ENCODE measurements at places on chromosomes 3 and 15.

GRCh38 chr15:87609474-87609873 is 647.1 kb downstream of the NTRK3 start:
- DNase-seq, result peak; percentile 89

DNA sequence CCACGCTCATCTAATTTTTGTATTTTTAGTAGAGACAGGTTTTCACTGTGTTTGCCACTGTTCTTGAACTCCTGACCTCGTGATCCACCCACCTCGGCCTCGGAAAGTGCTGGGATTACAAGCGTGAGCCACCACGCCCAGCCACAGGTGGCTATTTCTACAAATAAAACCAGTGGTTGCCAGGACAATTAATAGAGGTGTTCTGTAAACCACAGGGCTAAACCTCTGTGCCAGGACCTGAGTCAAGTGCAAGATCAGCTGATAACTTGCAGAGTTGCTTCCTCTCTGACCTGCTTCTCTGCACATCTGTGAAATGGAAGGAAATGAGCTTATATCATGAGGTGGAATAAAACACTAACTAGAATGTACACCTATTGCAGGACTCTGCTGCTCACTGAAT is 72.8 kb downstream of the CD200R1L start:
- peak; percentile 79 for DNase-seq

GRCh38 chr3:71509066-71509465 is 74.5 kb downstream of the FOXP1 start:
- peak; percentile 20 for DNase-seq

- no peak for DNase-seq
Measured at GRCh38 chr15:48555241-48555881, 90.1 kb downstream of the FBN1 start.

- peak; percentile 44 for DNase-seq
Measured at GRCh38 chr3:193680220-193680619, 87.2 kb downstream of the OPA1 start.

GRCh38 chr15:63080634-63081250 is 38.2 kb downstream of the TPM1 start:
- no peak for DNase-seq

DNA sequence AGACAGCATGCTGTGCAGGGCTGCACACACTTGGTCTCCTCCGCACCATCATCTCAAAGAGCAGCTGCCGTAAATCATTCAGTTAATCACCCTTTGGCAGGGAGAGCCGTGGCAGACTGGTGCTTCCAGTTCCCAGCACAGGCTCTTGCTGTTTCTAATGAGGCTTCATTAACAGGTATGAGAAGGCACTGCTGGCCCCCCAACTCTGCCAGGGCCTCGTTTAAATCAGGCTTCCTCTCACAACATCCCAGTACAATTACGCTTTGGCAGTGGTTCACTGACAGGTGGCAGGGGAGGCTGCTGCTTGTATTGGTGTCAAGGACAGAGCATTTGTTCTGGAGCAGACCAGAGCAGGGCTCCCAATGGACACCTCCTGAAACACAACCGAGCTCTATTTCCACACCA is 77.1 kb downstream of the BFSP2 start:
- DNase-seq, result no peak

DNA sequence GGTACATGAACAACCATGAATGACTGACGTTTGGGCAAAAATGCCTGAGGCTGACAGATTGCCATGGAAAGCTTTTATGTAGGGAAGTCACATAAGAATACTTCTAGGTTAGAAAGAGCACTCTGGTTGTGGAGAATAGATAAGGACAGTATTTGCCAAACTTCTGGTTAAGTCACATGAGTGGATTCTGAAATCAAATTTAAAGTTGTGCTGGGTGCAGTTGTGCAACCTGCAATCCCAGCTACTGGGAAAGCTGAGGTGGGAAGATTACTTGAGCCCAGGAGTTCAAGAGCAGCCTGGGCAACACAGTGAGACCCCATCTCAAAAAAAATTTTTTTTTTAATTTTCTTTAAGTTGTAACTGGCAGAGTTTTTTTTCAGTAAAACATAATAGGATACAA is 7.2 kb upstream of the ZNF148 start:
- no peak for DNase-seq

DNA sequence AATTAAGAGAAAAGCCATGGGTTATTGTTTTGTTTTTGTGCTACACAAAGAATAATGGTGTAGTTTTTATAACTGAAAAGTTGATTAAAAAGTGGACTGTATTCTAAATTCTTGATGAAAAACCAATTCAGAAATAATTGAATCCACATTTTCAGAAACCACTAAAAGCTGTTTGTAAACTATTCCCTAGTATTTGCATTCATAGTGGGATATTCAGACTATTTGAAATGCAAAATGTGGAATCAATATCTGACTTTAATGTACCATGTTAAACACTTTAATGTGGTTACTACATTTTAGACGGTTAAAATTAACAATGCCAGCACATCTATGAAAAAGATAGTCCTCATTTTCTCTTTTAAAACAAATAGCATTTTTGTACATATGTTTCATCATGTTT is 104.6 kb downstream of the ZIC4 start:
- no peak for DNase-seq

GRCh38 chr15:31499236-31499952 is 172.8 kb downstream of the KLF13 start:
- no peak for DNase-seq

DNA sequence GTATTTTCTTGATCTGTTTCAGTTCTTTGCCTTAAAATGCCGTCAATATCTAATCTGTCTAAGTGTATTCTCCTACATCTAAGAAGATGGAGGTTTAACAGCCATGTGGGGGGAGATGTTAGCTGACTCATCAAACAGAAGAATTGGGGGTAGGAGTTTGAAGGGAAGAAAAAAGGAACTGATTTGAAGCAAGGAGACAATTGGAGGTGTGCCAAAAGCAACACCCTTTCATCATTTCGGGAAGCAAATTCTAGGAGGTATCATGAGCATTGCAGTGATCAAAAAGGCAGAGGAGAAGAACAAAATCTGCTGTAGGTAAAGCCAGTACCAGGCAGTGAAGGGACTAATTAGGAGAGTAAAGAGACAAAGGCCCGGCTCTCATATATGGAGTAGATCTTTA is 337.3 kb upstream of the TBC1D5 start:
- peak; percentile 38 for DNase-seq

GRCh38 chr3:115038817-115039216 is 108.3 kb downstream of the ZBTB20 start:
- peak; percentile 24 for DNase-seq

DNA sequence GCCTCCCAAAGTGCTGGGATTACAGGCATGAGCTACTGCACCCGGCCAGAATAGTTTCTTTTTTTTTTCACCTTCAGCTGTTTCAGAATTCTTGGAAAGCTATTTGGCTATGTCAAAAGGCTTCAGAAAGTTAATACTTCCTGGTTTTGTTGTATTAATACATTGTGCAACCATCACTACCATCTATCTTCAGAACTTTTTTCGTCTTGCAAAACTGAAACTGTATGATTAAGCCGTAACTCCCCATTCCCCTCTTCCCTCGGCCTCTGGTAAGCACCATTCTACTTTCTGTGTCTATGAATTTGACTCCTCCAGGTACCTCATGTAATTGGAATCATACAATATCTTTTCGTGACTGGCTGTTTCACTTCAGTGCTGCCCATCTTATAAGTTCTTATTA is 5.2 kb upstream of the NOX5 start:
- no peak for DNase-seq

GRCh38 chr3:195455789-195456188 is 13.0 kb upstream of the ACAP2 start:
- no peak for DNase-seq

DNA sequence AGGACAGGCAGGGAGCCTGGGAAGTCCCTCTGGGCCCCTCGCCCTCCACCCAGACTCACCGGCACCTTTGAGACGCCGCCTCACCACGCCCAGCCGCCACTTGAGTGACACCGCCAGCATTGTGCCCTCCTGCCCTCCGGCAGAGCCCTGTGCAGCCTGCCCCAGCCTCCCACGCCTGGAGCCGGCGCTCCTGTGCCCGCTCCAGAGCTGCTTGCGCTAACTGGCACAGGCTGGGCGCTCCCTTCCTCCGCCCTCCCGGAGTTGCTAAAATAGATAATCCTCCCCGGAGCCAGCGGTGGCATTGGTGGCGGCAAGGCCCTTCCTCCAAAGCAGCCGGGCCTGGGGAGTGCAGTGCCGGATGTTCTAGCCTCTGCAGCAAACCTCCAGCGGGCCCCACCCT is 15.7 kb upstream of the GRIP2 start:
- DNase-seq, result no peak

- no peak for DNase-seq
Measured at GRCh38 chr3:167901138-167901537, 165.6 kb downstream of the SERPINI1 start.

GRCh38 chr3:68234076-68234780 is 579.8 kb upstream of the SUCLG2 start:
- DNase-seq, result no peak

GRCh38 chr15:74826364-74826819 is at the start of gene CPLX3:
Gene CPLX3 (plus strand): TSS chr15:74826627. CDS start chr15:74826704, 77 bp downstream.
- no peak for DNase-seq

GRCh38 chr3:160159341-160159740 is 65.9 kb upstream of the C3orf80 start:
- DNase-seq, result no peak

GRCh38 chr3:166209701-166210100 is 372.5 kb upstream of the BCHE start:
- no peak for DNase-seq

GRCh38 chr15:58381697-58382096 is 50.1 kb upstream of the LIPC start:
- DNase-seq, result no peak

- DNase-seq, result no peak
Measured at GRCh38 chr15:68205558-68205944, 419 bp upstream of the CALML4 start.

GRCh38 chr15:94238539-94239118 is 7.3 kb downstream of the MCTP2 start:
- DNase-seq, result no peak

DNA sequence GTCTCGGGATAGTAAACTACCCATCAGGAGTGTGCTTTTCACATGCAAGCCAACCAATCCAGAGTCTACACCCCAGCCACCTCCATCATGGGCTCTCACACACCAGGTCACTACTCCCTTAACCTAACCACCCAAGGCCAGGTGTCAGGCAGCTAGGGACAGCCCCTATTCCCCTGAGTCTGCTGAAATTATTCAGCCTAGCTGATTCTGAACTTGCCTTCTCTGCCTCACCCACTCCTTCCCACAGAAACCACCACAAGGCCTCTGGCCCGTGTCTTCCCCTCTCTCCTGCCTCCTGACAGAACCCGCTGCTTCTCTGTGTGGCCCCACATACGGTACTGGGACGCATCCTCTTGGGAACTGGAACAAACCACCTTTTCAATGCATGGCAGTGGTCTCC is 82.1 kb downstream of the PCSK6 start:
- DNase-seq, result no peak

GRCh38 chr3:9869955-9870354 is 10.1 kb downstream of the CIDEC start:
- DNase-seq, result no peak

DNA sequence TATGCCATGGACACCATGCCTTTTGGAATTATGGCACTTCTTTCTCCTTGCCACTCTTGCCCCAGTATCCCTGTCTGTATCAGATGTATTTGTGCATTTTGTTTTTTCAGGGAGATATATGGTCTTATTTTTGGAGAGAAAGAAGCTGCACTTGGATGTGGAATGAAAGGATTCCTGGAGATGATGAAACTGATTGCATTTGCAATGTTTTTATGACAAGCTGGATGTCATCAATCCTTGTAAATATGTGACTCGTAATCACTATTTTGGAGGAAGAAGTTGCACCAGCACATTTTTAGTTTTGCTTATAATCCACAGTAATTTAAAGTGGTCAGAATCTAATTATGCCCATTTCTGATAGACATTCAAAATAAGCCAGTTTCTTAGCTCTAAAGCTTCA is 165.0 kb downstream of the NR1D2 start:
- DNase-seq, result no peak

GRCh38 chr15:70353606-70354345 is 256.1 kb upstream of the TLE3 start:
- DNase-seq, result no peak

DNA sequence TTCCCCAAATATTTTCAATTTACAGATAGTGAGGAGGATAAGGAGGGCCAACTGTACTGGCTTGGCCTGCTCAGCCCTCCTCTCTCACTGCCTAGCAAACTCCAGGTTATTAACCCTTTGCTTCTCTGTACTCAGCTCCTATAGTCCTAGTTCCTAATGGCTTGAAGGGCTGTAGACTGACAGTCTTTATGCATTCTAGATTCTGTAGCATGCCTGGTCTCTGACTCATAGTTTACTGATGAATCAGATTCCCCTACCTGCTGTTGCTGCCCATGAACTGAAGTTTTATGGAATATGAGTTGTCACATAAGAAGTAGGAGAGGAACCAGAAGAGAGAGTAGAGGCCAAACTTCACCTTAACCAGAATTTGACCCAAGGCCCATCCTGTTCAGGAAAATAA is 27.1 kb upstream of the MAP3K13 start:
- peak; percentile 90 for DNase-seq

DNA sequence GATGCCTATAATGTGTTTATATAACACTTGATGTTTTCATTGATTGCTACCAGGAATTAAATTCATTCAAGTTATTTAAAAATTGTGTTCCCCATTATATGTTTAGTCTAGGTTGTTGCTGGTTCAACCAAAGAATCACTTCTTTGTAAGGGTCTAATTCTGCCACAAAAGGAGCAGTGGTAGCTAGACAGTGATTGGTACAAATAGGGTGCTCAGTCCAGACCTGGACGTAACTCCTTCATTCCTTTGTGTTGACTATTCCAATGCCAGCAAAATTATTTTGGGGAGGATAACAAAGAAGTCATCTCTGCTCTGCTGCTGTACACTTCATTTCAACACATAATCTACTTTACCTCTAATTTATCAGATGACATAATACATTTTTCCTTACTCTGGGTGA is 1.2 kb downstream of the CHMP2B start:
- DNase-seq, result peak; percentile 40

DNA sequence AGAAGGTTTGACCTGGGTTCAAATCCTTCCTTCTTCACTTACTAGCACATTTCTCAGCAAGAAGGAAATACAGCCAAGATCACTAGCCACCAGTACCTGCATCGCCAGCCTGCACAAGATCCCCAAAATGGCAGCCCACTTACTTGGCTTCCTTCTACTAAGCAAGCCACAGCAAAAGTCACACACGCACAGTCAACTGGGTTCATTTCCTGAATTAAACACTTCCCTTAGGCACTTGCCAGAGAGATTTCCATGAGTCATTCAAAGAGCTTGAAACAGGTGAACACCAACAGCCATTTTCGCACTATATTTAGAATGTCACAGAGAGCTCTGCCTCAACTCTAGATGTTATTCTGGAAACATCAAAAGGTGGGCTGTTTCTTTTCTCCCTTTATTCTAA is 42.6 kb downstream of the MGLL start:
- peak; percentile 97 for DNase-seq

- DNase-seq, result peak; percentile 88
Measured at GRCh38 chr15:51869060-51869421, 39.6 kb downstream of the TMOD3 start.

DNA sequence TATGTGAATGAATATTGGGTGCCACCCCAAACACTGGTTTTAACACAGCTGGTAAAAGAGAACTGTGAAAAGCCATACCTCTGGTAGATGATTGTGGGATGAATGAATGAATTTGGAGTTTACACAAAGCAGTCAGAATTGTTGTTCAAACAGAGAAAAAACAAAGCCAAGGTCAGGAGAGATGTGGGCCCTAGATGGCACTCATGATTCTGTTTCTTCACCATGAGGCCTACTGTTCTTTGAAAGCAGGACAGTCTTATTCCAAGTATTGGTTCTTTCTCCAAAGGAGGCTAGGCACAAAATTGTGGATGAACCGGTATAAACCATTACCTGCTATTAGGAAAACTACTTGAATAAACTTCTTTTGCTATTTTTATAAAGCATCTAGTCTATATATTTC is 97.6 kb downstream of the SAMMSON start:
- no peak for DNase-seq

Measured in M059J (cell line).